COLO829 (cell line): ENCODE measurements at places on chromosomes 12 and 14.
A peak's percentile ranks its signal among the peaks of the same experiment; 100 is the strongest.

- no peak for DNase-seq
Observed at GRCh38 chr12:68377881-68378280, 45.7 kb upstream of the MDM1 start.

- DNase-seq: no peak
Observed at GRCh38 chr14:95475540-95476240, 40.8 kb downstream of the SYNE3 start.

- no peak for DNase-seq
Observed at GRCh38 chr12:6573001-6573400, 4.9 kb upstream of the NOP2 start.

DNA sequence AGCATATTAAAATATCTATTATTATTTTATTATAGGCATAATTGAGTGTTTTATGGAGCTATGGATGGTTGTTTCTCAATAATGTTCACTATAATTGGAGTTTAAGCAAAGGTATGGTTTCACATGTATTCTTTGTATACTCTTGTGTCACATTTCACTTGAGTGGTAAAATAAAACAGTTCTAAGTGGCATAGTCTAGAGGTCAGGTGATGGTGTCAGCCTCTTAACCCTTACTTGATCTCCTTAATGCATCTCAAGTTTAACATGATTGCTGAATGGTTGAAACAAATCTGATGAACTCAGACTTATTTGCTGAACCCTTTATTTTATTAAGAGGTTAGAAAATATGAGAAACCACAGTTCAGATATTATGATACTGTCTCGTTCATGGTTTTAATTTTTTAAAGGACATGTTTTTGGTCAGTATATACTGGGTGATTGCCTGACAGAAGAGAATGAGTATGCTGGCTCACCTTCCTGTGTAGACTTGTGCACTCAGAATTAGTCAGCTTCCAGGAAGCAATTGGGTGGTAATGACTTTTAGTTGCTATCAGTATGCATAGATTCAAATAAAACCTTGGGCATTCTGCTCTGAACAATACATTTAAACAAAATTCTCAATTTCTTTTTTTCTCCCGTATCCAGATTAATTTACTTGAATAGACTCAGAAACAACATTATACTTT lies 464.6 kb downstream of the PCNX1 start:
- DNase-seq: no peak

DNA sequence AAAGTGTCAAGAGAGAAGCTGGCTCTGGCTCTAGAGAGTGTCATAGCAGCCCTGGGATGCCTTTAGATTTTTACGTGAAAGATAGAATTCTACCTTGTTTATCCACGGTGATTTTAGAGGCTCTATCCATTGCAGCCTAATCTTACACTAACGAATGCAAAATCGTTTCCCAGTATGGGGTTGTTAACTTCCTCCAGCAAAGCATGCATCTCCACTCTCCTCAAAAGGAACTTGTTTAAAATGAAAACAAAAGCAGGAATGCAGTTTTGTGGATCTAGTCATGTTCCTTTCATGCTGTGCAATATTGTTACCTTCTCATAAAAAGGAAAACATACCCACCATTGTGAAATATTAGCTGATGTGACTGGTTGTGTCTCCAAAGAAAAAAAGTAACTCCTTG lies 88.4 kb downstream of the ANO2 start:
- DNase-seq: no peak

GRCh38 chr12:26286186-26286585 lies 90.8 kb downstream of the SSPN start:
- no peak for DNase-seq

DNA sequence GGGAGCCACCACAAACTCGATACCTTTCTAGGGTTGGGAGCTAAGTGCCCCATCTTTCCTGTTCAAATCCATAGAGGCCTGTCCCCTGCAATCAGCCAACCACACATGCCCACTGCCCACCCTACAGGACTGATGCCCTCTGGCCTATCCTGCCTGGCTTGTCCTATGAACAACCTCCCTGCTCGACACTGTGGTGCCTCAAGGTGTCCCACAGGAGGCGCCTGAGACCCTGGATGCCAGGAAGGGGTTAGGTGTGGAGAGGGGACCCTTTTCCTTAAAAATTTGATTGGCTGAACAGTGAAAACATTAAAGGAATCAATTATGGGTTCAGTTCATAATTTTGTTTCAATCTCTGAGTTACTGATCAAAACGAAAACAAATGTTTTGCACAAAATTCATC lies 97.3 kb upstream of the FZD10 start:
- DNase-seq: no peak

- peak; percentile 72 for DNase-seq
Observed at GRCh38 chr14:61536661-61537562, 158.4 kb upstream of the HIF1A start.

- DNase-seq: no peak
Observed at GRCh38 chr14:74155287-74155686, 70.5 kb downstream of the LIN52 start.

- no peak for DNase-seq
Observed at GRCh38 chr14:69044965-69045555, 66.0 kb upstream of the ACTN1 start.

DNA sequence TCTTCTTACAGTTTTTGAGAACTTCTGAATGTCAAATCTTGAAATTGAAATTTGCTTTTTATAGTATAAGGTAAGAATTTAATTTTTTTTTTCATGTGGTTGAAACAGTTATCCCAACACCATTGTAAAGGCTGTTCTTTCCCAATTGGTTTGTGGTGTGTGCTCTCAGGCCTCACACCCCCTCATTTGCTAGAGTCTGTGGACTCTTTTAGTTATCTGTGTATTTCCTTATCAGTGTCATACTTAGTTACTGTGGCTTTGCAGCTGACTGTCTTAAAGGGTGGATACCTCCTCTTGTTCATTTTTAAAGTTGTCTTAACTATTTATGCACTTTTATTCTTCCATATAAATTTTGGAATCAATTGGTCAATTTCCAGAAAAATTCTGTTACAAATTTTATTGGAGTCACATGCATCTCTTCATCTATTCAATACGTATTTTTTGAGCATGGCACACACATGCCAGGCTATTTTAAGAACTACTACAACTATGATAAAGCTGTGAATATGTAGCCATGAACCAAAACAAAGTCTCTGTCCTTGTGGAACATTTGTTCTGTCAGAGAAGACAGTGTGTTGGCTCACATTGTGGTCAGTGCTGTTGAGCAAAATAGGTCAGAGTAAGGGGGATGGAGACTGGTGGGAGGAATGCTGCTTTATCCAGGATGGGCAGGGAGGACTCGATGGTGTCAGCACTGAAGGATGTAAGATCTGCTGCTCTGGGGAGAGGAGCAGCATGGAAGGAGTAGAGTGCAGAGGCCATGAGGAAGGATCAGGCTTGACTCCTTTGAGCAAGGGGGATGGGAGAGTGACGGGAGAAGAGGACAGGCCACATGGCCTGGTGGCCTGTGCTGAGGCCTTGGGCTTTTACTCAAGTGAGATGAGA lies 24.1 kb downstream of the FGF23 start:
- no peak for DNase-seq
